Left lung (tissue), 14 donors: ENCODE measurements at places on chromosomes 7 and 10. TPM values are rescaled to one million over a fixed set of nuclear protein-coding genes. Genes with fewer than 3 reads are reported as not detected.

UTF1 gene
- not detected for polyA plus RNA-seq

GRCh38 chr7:25777969-25778708 lies 373.9 kb upstream of the NFE2L3 start:
- DNase-seq: no peak

- no peak for DNase-seq
Observed at GRCh38 chr7:140454657-140455015, 24.7 kb downstream of the MKRN1 start.

DNA sequence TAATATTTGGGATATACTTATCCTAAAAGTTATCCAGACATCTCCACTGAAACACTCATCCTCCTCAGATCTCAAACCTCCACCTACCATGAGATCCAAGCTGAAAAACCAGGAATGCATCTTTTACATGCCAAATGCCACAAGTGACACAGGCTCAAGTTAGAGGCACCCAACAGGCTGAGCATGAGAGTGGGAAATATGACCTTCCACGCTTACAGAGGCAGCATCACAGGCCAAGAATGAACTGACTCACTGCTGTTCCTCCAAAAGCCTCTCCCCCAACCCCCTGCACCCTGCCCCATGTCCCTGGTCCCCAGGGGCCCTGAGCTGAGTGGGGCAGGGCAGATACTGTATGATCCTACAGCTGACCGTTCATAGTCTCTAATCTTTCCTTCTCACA lies 4.8 kb upstream of the MTPAP start:
- DNase-seq: no peak

DNA sequence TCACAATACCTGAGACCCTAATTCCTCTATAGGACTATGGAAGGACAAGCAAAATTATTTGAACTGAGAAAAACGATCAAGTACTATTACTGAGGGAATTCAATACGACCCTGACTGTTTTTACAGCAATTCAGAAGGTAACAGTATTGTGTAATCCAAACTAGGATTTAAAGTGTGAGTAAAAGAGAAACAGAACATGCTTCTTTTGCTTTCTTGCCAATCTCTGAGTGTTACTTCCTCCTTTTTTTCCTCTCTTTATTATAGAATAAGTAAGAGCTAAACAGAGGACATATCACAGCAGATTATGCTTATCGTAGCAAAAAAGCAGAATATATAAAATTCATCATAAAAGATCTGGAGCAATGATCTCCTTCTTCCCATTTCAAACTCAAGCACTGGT lies 292.1 kb downstream of the THSD7A start:
- no peak for DNase-seq
